ENCODE measurements at places on chromosomes 16 and 17. TPM values are rescaled to one million over a fixed set of nuclear protein-coding genes. Genes with fewer than 3 reads are reported as not detected.
A peak's percentile ranks its signal among the peaks of the same experiment; 100 is the strongest.

KRT12 gene
- total RNA-seq = not detected

MILR1 gene
- total RNA-seq = 0.69 TPM

BAIAP3 gene
- total RNA-seq = 7.2 TPM

CFAP97D1 gene
- not detected for total RNA-seq

CLEC18C gene
- total RNA-seq = 0.79 TPM

CCL3 gene
- 1,264 TPM for total RNA-seq

DNA sequence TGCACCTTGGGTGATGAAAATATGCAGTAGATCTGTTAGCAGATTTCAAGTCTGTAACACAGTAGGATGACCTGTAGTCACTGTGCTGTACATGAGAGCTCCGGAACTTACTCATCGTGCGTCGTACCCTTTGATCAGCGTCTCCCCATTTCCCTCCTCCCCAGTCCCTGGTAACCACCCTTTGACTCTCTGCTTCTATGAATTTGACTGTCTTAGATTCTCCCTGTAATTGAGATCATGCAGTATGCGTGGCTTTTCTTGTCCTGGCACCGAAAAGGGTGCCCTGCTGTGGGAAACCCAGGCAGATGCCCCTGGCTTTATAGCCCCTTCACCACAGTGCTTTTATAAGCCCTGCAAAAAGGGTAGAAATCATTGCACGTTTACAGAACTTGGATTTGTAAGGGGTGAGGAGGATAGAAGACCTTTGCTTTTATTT is 20.5 kb downstream of the CLEC16A start:
- no peak overlapping the region for H3K27ac ChIP-seq
- no peaks in the 10 kb centered on the region for H3K27me3 ChIP-seq
- no peak overlapping the region for H3K4me3 ChIP-seq
- DNase-seq = peak; percentile 32

DNA sequence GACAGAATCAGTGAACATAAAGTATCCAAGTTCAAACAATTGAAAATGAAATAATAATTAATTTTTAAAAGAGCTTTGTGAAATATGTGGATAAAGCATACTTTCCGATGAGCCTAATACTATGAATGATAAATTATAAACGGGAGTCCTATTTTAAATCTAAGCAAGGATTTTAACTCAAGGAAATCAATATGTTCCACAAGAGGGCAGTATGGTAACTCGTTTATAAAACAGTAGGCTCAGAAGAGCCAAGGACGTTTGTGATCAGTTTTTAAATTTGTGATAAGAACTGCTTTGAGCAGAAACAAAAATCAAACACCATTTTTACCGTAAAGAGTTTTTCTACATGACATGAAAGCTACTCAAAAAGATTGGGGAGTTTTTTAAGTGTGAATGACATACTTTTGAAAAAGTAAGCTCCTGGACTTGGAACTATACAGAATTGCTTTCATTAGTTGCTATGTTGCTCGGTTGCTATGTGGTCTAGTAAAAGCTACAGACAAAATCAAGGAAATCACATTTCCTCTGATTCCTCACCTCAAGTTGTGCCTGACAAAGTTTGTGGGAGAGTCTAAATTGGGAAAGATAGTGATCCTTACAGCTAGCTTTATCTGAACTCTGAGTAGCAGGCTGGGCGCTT is 11.8 kb upstream of the TEKT1 start:
- no peak for DNase-seq
- H3K36me3 ChIP-seq = no peaks in the 10 kb centered on the region
- H3K27ac ChIP-seq = no peak overlapping the region
- no peaks in the 10 kb centered on the region for H3K27me3 ChIP-seq

- no peak overlapping the region for H3K4me3 ChIP-seq
- no peaks in the 10 kb centered on the region for H3K4me1 ChIP-seq
- H3K36me3 ChIP-seq = no peaks in the 10 kb centered on the region
- H3K27ac ChIP-seq = no peak overlapping the region
- DNase-seq = no peak
- H3K27me3 ChIP-seq = no peaks in the 10 kb centered on the region
Observed at GRCh38 chr17:36856222-36856621, 81.1 kb upstream of the LHX1 start.

- H3K27ac ChIP-seq = no peak overlapping the region
- no peaks in the 10 kb centered on the region for H3K27me3 ChIP-seq
- no peaks in the 10 kb centered on the region for H3K4me1 ChIP-seq
Observed at GRCh38 chr17:6177941-6178694, 107.9 kb downstream of the WSCD1 start.
